ENCODE measurements at places on chromosomes 4 and X.
A peak's percentile ranks its signal among the peaks of the same experiment; 100 is the strongest.

DNA sequence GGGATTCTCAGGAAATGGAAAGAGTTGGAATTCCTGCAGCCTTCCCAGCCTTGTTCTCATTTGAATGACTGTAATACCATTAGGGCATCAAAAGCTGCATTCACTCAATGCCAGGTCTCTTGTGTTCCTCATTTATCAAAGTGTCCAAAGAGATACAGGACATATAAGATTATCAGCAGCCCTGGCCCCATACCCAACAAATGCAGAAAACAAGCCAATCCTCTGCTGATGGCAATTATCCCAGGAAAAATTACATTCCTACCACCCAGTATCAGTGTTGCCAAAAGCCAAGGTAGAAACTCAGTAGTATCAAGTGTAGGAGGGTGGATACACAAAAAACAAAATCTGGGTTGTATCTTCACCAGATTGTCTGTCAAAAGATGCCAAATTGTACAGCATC, 18.5 kb upstream of the ASB5 start:
- no peak for DNase-seq
- no peaks in the 10 kb centered on the region for H3K4me1 ChIP-seq
- H3K4me3 ChIP-seq, result no peak overlapping the region

GRCh38 chr4:142377342-142378091, 468.6 kb downstream of the INPP4B start:
- H3K27me3 ChIP-seq, result no peaks in the 10 kb centered on the region
- no peak overlapping the region for H3K27ac ChIP-seq
- H3K36me3 ChIP-seq, result no peaks in the 10 kb centered on the region
- DNase-seq, result no peak
- H3K4me1 ChIP-seq, result peaks cover 30% of the 10 kb centered on the region

DNA sequence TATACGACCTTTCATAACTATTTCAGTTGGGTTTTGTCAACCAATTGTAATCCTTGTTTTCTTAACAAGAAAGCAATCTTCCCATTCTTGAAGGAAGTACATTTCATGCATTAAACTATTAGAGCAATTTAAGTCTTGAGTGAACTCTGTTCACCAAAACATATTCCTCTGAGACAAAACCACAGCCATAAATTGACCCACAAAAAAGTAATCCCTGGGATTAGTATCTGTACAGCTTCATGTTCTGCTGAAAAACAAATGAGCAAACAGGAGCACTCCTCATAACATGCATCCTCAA, 207.0 kb upstream of the PDE5A start:
- no peak for DNase-seq
- H3K27ac ChIP-seq, result peak overlapping the region; percentile 0
- no peaks in the 10 kb centered on the region for H3K27me3 ChIP-seq

GRCh38 chrX:45295259-45295986, 94.7 kb upstream of the DIPK2B start:
- H3K4me3 ChIP-seq, result no peak overlapping the region
- no peak for DNase-seq
- no peaks in the 10 kb centered on the region for H3K36me3 ChIP-seq
- no peaks in the 10 kb centered on the region for H3K4me1 ChIP-seq

DNA sequence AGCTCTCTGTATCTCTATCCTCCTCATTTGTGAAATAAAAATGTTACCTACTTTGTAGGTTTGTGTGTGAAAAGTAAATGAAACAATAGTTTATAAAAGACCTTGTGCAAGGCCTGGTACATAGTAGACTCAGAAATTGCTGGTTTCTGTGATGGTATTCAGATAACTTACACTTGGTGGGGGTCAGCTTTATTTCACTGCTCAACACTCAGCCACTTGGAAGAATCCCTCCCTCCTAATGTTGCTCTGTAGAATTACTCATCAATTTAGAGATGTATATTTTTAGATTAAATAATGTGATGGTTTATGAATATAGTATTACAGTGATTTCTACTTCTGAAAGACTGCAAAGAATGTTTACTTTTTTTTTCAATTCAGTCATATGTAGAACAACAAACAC, 32.7 kb downstream of the SMARCAD1 start:
- H3K27me3 ChIP-seq, result no peaks in the 10 kb centered on the region
- no peak overlapping the region for H3K27ac ChIP-seq
- H3K4me1 ChIP-seq, result no peaks in the 10 kb centered on the region
- H3K36me3 ChIP-seq, result peaks cover 54% of the 10 kb centered on the region

DNA sequence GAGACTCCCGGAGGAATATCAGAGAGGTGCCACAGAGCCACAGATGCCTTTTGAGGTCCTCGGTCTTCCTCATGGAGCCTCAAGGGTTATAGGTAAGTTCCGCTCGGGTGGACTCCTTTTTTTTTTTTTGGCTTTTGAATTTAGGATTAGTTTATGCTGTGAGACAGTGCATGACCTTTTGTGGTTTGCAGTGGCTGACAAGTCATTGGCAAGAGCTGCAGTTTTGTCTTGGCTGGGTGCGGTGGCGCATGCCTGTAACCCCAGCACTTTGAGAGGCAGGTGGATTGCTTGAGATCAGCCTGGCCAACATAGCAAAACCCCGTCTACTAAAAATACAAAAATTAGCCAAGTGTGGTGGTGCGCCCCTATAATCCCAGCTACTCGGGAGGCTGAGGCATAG, 4.5 kb upstream of the GRSF1 start:
- H3K27me3 ChIP-seq, result no peaks in the 10 kb centered on the region
- DNase-seq, result no peak
- H3K4me3 ChIP-seq, result no peak overlapping the region

GRCh38 chr4:21697583-21697982, 251.0 kb downstream of the KCNIP4 start:
- no peak overlapping the region for H3K27ac ChIP-seq
- H3K27me3 ChIP-seq, result no peaks in the 10 kb centered on the region
- no peak for DNase-seq

DNA sequence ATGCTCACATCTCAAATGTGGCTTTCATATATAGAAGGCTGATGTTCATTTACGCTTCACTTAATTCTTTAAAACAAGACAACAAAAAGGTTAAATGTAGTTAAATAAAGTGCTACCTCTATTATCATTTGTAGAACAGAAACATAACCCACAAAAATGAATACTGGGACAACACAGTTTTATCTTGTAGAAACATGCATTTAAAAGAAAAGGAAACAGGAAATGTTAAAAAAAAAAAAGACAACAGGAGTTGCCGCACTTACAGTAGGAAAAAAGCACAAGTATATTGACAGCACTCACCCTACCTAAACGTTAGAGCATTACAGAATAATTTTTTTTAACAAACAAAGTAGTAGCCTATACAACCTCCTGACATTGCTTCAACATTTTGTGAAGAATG, 4.8 kb downstream of the THOC2 start:
- no peaks in the 10 kb centered on the region for H3K36me3 ChIP-seq
- H3K4me3 ChIP-seq, result no peak overlapping the region
- H3K27me3 ChIP-seq, result no peaks in the 10 kb centered on the region
- DNase-seq, result no peak

DNA sequence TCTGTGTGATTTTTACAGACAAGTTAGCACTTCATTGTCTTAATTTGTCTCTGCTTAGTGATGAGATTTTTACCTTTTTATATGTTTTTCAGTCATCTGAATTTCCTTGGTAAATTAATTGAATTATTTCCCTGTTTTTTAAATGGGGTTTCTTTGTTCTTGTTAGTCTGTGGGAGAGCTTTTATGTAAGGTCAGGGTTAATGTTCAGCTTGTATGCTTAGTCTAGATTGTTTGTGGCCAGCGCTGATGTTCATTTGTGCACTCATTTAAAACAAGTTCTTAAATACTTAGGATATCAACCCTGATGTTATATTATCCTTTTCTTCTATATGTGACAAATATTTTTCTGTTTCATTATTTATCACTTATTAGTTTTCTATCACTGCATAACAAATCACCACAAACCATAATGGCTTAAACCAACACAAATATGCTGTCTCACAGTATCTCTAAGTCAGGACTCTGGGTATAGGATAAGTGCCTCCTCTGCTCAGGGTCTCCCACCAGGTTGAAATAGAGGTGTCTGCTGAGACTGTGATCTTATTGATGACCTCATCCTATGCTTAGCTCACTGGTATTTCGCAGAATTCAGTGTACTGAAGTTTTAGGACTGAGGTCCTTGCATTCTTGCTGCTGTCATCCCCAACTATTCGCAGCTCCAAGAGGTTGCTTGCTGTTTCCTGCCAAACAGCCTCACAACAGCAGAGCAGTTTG, 53.2 kb downstream of the ATP10D start:
- no peak overlapping the region for H3K4me3 ChIP-seq
- H3K27ac ChIP-seq, result peak overlapping the region; percentile 18
- no peak for DNase-seq
- H3K27me3 ChIP-seq, result no peaks in the 10 kb centered on the region
- peaks cover 15% of the 10 kb centered on the region for H3K4me1 ChIP-seq

- H3K4me3 ChIP-seq, result no peak overlapping the region
- H3K36me3 ChIP-seq, result no peaks in the 10 kb centered on the region
- H3K27ac ChIP-seq, result no peak overlapping the region
- no peak for DNase-seq
Measured at GRCh38 chr4:15976456-15977447, 13.8 kb upstream of the FGFBP2 start.

DNA sequence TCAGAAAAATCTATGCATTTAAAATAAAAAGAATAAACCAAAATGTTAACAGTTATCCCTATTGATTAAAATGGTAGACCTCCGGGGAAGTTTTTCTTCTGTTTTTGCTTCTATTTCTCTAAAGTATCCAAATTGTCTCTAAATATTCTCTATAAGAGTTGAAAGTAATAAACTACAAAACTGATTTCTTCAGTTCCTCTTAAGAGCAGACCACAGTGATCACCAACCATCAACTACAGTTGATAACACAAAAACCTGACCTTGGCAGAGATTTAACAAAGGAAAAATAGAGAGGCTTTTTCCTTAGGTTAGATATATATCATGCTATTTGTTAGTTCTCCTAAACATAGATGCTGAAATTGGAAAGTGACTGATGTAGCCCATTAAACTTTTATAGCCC, 27.3 kb downstream of the DDX60 start:
- H3K4me1 ChIP-seq, result no peaks in the 10 kb centered on the region
- no peaks in the 10 kb centered on the region for H3K36me3 ChIP-seq
- no peak overlapping the region for H3K27ac ChIP-seq
- no peaks in the 10 kb centered on the region for H3K27me3 ChIP-seq
- DNase-seq, result no peak

- peak; percentile 58 for DNase-seq
- peaks cover 16% of the 10 kb centered on the region for H3K4me1 ChIP-seq
- H3K36me3 ChIP-seq, result no peaks in the 10 kb centered on the region
- peaks cover 9% of the 10 kb centered on the region for H3K27me3 ChIP-seq
- H3K27ac ChIP-seq, result peak overlapping the region; percentile 60
- no peak overlapping the region for H3K4me3 ChIP-seq
Measured at GRCh38 chrX:46165411-46165810, 379.8 kb downstream of the ZNF674 start.

GRCh38 chrX:36787752-36788151, 220.4 kb upstream of the FAM47C start:
- H3K27me3 ChIP-seq, result no peaks in the 10 kb centered on the region
- H3K4me1 ChIP-seq, result no peaks in the 10 kb centered on the region
- no peak overlapping the region for H3K4me3 ChIP-seq
- no peaks in the 10 kb centered on the region for H3K36me3 ChIP-seq
- no peak for DNase-seq
- H3K27ac ChIP-seq, result no peak overlapping the region

DNA sequence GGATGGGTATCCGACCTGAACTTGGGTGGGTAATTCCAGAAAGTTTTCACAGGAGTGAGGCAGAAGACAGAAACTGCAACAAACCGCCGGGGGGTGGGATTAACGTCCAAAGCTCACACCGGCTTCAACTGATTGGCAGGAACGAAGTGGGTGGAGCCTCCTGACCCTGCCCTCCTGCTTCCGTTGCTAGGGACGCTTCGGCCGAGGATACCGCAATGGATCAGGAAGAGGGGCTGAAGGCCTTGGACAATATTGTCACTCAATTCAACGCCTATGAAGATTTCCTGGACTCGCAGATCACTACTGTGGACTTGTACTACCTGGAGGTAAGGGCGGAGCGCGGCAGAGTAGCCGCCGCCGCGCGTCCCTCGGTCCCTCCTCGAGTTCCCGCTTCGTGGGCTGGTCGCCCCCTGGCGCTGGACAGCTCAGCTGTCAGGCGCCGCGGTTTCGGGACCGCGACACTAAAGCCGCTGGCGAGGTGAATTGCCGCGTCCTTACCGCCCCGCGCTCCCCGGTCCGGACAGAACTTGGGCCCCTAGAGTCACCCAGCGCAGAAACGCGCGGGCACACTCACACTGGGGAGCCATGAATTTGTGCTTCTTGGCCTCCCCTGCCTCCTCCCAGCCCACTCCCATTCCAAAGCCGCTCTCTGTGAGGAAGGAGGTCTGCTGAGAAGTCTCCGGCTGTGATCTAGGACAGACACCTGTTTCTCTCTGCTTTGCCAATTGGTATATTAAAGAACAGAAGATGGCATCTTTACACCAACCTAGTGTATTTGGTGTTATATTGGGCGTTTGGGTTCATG, at the start of gene CFAP299:
Gene CFAP299 (plus strand): TSS at position 177 of the 805 bp plus-strand sequence.
- peaks cover 4% of the 10 kb centered on the region for H3K36me3 ChIP-seq
- H3K4me3 ChIP-seq, result peak within 1 kb of the TSS; percentile 89
- H3K27ac ChIP-seq, result peak within 1 kb of the TSS; percentile 16

GRCh38 chr4:86627462-86628135, 33.5 kb downstream of the PTPN13 start:
- no peak overlapping the region for H3K4me3 ChIP-seq
- H3K4me1 ChIP-seq, result no peaks in the 10 kb centered on the region
- H3K36me3 ChIP-seq, result no peaks in the 10 kb centered on the region
- no peak for DNase-seq
- H3K27ac ChIP-seq, result no peak overlapping the region
- no peaks in the 10 kb centered on the region for H3K27me3 ChIP-seq

DNA sequence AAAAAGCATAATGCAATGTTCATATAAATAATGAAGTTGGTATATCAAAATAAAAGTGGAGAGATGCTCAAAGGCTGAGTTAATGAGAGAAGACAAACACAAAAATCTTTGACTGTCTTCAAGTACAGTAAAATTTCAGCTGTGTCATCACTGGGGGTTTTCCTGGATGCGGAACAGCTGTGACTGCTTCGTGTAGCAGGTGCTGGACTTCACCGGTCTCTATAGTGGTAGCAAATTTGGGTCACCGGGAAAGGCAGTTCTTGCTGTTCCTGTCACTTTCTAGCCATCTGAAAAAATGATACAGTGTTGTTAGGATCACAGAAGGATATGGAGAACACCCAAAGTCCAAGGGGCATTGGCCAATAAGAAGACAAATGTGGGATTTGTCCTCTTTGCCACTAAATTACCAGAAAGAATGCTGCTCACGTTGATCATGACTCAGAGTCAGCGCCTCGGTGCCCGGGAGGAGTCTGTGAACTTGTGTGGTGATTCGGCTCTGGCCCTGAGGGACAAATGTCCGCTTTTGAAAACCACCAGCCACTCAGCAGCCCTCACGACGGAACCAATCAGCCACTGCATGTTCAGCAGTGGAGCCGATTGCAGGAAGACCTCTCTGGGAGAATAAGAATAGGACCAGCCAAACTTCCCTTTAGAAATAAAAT, 230.1 kb upstream of the FAT1 start:
- H3K4me1 ChIP-seq, result peaks cover 11% of the 10 kb centered on the region
- no peak overlapping the region for H3K4me3 ChIP-seq
- peak; percentile 80 for DNase-seq
- no peaks in the 10 kb centered on the region for H3K36me3 ChIP-seq
- no peaks in the 10 kb centered on the region for H3K27me3 ChIP-seq

GRCh38 chr4:148061141-148061481, 329.2 kb downstream of the ARHGAP10 start:
- no peak overlapping the region for H3K4me3 ChIP-seq
- H3K27ac ChIP-seq, result no peak overlapping the region
- H3K4me1 ChIP-seq, result peaks cover 7% of the 10 kb centered on the region
- H3K36me3 ChIP-seq, result no peaks in the 10 kb centered on the region
- no peaks in the 10 kb centered on the region for H3K27me3 ChIP-seq

- no peak overlapping the region for H3K27ac ChIP-seq
- H3K27me3 ChIP-seq, result peaks cover 57% of the 10 kb centered on the region
- no peak for DNase-seq
- peaks cover 6% of the 10 kb centered on the region for H3K4me1 ChIP-seq
- no peak overlapping the region for H3K4me3 ChIP-seq
Measured at GRCh38 chrX:120308558-120308957, 2.7 kb downstream of the TMEM255A start.

All from osteoblast (primary cell).